ENCODE measurements at places on chromosomes 3 and 15.

DNA sequence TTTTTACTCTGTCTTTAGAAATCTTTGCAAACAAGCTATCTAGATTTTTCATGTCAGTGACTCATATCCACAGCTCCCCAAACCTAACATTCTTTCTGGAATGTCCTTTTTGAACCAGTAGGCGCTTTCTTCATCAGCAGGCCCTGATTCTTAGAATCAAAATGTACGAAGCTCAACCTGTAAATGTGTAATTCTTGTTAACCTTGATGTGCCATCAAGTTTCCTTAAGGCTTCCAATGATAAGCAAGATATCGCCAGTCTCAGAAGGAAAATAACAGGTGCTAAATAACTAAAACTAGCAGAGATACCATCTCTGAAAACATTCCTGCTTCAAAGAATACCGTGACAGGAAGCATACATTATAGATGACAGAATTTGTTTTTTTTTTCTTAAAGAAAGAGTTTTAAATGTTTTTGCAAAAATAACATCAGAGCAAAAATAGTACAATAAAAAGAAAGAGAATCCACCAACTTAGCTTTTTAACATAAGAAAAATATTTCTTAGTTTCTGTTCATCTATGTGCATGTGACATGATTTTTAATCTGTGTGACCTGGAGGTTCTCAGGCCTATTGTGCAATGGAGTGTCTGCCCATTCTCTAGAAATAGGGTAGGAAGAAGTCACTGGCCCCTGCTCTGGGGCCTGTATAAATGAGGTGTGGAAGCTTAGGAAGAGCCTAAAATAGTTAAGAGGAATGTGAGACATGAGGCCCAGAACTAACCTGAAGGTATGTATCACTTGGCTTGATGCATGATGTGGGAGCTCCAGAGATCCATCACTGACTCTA, 14.7 kb upstream of the SECISBP2L start:
- DNase-seq, result no peak

DNA sequence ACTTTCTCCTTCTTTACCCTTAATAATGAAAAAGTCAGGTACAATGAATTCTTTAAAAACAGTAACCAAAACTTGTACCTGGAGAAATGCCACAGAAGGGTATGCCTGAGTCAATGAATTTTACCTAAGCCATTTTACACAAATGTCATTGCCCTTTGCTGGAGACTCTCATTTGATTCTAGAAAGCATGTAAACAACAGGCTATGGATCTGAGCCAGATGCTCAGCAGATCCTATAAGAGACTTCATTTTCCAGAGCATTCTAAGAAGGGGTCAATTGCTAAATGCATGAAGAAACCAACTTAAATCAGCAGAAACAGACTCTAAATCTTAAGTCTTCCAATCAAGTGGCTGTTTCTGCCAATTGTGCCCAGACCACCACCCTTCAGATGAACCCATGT, 83.8 kb upstream of the GALNT15 start:
- no peak for DNase-seq

DNA sequence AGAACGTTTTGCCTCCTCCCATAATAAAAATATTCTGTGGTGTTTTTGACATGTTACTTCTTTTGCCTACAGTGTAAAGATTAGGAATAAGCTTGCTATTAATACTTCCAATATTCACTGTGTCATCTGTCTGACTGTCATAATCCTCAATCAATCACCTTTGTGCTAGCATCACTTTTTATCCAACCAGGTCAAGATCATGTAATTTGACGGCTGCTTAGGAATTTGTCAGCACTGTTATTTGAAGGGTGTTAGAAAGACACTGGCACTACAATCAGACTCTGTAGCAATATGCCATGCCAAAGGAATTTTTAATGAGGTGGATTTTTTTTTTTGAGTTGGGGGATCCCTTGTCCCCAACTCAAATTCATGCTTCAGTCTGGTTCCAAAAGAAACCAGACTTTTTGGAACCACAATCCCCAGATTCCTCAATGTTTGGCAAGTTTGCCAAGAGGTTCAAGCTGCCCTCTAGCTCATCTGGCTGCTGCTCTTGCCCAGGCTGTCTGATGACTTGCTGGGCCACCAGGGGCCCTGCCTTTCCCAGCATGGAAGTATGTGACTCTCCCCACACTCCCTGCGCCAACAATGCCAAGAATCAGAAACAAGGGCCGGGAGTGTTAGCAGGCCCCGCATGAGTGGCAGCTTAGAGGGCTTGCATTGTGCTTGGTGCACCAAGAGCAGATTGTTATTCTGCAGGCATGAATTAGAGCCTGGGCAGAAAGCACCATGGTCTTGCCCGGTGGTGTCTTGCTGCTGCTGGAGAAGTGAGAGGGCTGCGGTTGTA, 58.6 kb upstream of the TSC22D2 start:
- no peak for DNase-seq

- no peak for DNase-seq
Measured at GRCh38 chr3:16769525-16769924, 115.2 kb upstream of the PLCL2 start.

DNA sequence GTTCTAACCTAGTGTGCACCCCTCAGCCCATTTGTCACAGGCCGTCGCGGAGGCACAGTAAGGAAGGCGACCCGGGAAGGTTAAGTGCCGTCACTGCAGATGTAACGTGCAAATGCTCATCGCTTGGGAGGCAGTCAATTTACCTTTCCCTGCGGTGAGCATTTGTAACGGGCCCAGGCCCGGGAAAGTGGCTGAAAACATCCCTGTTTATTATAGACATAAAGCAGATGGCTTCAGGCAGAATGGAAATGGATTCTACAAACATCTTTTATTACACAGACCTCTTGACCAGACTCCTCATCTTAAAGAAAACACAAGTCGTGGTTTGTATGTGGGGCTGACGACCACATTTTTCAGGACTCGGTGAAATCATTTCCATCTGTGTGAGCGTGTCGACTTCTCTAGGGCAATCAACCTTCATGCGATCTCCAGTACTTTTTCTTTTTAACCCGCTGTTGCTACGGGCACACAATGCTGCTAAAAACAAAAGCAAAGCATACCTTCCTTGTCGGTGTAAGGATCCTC, 43.6 kb downstream of the NMNAT3 start:
- DNase-seq, result no peak

DNA sequence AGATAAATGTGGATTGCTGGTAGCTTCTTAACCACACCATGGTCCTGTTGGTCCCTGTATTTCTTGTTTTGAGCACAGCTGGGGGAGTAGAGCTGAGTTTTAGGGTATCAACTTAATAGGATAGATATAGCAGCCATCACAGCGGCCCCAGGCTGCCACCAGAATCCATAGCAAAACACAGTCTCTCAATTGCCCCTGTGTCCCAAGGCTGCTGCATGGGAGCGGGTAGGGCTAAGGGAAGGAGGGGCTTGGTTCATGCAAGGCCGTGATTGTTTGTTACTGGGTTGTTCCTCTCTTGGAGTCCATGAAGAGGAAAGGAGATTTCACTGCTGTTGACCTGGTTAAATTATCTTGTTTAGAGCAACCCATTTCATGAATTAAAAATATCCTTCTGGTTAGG, 22.1 kb downstream of the ARNT2 start:
- no peak for DNase-seq

All from omental fat pad (tissue), 4 donors.